Left renal cortex interstitium (tissue), 4 donors: ENCODE measurements at places on chromosomes 7 and 10.

DNA sequence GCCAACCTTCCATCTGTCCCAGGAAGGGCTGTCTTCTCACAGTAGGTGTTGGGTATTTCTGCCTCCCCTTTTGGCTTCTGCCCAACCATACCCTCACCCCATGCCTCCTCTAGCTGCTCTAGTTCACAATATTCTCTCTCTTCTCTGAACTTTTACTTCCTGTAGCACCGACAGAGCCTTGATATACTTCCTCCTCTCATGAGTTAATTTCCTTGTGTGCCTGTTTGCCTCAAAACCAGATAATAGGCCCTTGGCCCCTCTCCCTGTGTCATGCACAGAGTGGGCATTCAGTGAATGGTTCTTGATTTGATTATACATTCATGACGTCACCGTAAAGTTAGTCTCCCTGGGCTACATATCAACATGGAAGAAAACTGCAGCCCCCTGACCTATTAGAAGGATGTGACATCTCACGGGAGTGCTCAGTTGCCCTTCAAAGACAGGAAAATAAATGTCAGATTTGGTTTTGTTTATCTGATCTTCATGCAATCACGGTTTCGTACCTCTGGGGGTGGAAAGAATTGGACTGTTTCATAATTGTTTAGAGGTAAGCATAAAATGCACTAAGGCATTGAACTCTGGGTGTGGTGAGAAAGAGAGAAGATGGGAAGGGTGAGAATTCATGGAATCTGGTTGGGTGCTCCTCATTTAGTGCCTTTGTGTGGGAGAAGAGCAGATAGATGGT is 127.7 kb downstream of the ITIH5 start:
- DNase-seq, result no peak

DNA sequence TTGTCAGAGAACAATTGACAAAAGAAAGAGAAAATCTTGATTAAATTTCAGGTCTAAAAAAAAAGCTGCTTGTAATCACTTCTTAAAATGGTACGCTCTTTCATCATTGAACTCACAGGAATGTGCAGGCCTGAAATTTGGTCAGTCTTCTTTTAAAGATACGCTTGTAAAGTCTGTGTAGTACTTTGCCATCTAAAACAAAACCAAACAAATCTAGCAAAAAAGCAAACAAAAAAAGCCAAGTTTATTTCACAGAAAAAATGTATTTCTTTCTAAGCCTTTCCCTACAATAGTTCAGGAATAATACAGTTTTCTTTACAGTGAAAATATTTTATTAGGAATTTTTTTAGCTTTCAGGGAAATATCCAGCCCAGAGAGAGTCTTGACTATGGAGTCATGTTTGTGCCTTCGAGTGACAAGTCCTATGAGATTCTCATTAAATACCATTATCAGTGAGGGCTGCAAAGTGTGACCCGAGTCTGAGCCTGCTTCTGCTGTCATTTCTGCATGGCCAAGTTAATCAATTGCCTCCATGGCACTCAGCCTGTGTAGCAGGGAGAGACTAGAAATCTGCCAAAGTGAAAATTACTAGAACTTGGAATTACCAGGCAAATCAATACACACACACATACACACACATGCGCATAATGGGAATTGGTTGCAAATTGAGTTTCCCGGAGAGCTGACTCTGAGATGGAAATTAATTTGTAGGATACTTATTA is 172.6 kb downstream of the OTUD1 start:
- DNase-seq, result no peak

- no peak for DNase-seq
These were observed 44.2 kb upstream of the PPP2R2D start for GRCh38 chr10:131856441-131857094.

- DNase-seq, result no peak
These were observed 53.6 kb upstream of the BICC1 start for GRCh38 chr10:58459069-58459468.

DNA sequence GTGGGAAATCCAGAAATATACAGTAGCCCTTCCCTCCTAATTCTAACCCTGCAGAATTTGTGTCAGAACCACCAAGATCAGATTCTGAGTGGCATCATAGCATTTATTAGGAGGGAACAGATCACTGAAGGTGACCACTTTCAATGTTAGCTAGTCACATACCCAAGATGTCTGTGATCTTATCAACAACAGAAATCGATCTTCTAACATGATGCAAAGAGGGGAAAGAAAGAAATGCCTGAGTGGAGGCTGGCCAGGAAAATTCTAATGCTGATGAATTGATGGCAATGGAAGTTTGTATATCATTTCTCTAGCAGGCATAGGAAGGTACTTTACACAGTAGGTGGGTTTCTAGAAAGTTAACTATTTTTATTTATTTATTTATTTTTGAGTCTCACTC is 10.6 kb upstream of the SYPL1 start:
- DNase-seq, result no peak

GRCh38 chr7:98399890-98400541 is 874 bp downstream of the BAIAP2L1 start:
- DNase-seq, result no peak

DNA sequence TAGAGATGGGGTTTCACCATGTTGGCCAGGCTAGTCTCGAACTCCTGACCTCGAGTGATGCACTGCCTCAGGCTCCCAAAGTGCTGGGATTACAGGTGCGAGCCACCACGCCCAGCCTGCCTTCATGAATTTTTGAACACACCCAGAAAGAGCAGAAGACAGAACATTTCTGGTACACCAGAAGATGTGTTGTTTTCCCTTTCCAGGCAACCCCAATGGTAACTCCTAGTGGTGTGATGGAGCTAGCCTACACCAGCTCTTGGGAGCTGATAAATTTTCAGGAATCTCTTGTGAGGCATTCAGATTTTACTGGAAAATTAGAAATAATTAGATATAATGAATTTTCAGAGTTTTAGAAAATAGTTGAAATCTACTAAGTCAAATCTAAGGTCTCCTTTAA is 904 bp upstream of the CCDC7 start:
- no peak for DNase-seq

DNA sequence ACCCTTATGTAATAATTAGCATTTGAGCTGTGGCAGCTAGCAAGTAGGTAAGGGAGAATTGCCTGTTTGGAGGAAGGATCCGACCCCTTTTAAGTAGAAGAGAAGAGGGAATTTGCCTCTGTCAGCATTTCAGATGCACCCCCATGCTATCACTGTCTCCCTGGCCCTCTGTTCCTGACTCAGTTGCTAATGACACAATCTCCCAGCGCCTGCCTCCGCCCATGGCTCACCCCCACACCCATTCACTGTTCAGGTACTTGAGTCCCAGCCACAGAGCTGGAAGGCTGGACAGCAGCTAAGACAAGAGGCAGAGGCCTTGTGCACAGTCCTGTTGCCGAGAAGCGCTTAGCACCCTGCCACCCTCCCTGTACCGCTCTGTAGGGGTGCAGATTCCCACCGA is 512.3 kb upstream of the GALNT17 start:
- no peak for DNase-seq

GRCh38 chr7:18191341-18191740 is 163.7 kb upstream of the PRPS1L1 start:
- no peak for DNase-seq

GRCh38 chr7:73454424-73454823 is 20.8 kb downstream of the FZD9 start:
- DNase-seq, result no peak

- DNase-seq, result peak; percentile 11
These were observed 33.9 kb downstream of the EBLN1 start for GRCh38 chr10:22183771-22184461.

DNA sequence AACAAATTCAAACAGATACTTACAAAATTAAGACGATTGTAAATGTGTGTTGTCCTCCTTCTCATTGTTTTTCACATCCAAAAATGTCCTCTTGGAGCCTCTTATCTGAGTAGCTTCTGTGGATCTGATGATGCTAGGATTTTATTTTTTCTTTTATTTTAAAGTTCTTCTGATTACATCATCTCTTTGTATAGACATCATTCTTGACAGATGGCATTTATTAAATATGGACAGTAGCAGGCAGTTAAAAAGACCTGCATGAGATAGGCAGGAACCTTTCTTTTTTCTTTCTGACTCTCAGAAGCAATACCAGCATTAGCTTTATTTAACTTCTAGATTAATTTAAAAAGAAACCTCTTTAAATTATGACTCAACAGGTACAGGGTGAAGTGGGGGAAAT is at the start of gene RPA3:
RPA3 (minus strand) TSS at position 116 of the 400 bp plus-strand sequence. CDS start 78,189 bp downstream, outside the sequence.
- DNase-seq, result no peak

- no peak for DNase-seq
These were observed 32.2 kb upstream of the TRIL start for GRCh38 chr7:28990200-28990960.
